Anterior cingulate cortex (tissue), 58 donors: ENCODE measurements at places on chromosomes 16 and 17.

- DNase-seq: no peak
Observed at GRCh38 chr17:15265131-15265530, at the start of gene PMP22. TSS of gene PMP22 (minus strand) at chr17:15265326. CDS start at chr17:15260727, 4,599 bp downstream.

- no peak for DNase-seq
Observed at GRCh38 chr17:46917041-46917440, 5.9 kb upstream of the GOSR2 start.

DNA sequence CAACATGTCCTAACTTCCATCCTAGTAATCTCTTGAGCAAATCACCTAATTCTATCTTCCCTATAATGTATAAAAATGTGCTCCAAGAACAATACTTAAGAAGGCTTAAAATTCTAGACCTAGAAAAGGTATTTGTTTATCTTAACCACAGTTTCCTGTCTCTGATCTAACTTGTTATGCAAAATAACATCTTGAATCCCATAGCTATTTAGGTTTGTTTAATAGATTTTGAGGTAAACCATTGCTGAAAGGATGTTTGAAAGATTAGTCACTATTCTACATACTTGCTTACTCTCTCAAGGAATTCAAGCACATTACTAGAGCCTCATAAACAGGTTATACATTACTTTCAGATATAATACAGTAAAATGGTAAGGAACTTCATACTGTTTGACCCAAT, 13.0 kb downstream of the CA10 start:
- DNase-seq: no peak

DNA sequence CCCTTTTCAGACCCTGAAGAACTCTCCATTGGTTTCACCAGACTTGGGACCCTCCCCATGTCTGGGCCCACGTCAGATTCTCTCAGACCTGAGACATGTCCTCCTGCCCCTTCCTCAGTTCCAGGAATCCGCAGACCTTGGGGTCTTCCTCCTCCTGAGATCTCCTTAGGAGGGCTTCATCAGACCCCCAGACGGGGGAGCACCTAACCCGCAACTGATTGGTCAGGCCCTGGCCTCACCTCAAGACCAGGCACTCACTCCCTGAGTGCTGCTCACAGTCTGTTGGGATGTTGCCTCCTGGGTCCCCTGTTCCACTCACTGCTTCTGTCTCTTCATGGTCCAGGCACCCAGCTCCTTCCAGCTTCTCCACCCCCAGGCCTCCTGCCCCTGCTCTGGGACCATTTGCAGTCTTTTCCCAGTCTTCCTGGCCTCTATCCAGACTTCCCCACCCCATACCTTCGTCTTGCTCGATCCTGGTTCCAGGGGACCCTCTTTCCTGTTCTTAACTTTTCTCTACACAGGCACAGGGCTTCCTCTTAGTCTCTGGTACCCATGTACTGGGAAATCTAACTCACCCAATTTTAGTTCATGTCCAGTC, 1.2 kb downstream of the GID4 start:
- no peak for DNase-seq

DNA sequence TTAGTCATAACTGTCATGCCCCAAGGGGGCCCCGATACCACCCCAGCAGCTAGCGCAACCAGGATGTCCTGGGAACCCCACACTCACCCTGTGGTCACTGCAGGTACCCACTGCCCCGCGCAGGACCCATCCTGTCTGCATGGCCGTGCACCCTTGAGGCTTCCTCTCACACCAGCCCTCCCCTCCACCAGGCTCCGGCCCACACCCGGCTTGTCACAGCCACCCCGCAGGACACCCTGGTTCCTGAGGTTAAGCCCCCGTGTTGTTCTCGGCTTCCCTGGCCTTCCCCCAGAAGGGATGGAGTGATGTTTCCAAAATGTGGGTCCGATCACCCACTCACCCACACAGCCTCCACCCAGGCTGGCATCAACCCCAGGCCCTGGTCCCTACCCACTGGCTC, 7.5 kb downstream of the DNASE1L2 start:
- no peak for DNase-seq

DNA sequence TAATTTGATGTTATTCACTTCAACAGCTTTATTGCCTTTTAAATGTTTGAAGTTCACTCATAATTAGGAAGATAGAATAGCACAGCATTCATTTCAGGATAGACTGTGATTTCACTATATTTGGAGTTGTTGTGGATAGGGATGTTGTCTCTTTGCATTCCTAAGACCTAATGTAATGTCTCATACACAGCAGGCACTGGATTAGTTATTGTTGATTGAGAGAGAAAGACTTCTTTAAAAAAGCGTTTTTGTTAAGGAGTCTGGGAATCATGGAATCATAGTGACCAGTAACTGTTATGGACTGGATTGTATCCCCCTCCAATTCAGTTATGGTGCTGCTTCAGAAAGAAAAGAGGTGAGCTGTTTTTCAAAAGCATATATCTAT, 122.0 kb downstream of the USP22 start:
- no peak for DNase-seq

DNA sequence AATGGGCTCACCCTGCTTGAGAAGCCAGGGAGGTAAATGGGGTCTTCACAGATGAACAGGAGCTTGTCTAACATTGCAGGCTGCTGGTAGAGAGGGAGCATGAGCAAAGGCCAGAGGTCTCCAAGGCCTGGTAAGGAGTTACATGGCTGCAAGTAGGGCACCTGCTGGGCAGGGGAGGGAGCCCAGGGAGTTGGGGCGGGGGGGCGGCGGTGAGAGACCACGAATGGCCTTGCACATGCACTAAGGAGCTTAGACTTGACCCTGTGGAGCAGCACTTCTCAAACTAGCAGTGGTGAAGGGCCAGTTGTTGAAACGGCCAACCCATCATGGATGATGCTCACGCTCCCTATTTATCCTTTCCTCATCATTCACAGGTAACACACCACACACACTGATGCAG, 38.4 kb downstream of the ERN1 start:
- no peak for DNase-seq

DNA sequence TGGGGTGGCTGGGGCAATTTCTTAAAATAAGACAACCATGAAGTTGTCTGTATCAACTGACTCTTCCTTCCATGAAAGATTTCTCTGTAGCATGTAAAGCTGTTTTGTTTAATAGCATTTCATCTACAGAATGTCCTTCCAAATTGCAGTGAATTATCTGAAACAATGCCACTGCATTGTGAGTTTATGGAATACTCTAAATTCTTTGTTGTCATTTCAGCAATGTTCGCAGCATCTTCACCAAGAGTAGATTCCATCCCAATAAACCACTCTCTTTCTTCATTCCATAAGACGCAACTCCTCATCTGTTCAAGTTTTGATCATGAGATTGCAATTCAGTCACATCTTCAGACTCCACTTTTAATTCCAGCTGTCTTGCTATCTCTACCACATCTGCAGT, 54.6 kb downstream of the CPPED1 start:
- no peak for DNase-seq

DNA sequence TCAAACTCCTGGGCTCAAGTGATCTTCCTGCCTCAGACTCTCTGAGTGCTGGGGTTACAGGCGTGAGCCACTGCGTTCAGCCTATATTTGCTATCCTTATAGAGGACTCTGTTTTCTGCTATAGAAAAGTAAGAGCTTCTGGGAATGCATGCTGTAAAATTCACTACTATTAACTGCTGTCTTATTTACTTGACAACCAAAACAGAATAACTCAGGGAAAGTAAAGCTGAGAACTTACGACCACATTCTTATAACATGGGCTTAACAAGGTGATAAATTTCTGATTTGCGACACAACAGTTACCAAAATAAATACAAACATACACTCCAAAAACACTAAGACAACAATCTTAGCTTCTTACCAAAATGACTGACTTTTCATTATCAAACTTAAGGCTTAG, 23.9 kb downstream of the APPBP2 start:
- DNase-seq: no peak

GRCh38 chr16:30992931-30993816, 8.2 kb downstream of the HSD3B7 start:
- no peak for DNase-seq

GRCh38 chr16:27229891-27230470, 26.7 kb downstream of the KDM8 start:
- no peak for DNase-seq

DNA sequence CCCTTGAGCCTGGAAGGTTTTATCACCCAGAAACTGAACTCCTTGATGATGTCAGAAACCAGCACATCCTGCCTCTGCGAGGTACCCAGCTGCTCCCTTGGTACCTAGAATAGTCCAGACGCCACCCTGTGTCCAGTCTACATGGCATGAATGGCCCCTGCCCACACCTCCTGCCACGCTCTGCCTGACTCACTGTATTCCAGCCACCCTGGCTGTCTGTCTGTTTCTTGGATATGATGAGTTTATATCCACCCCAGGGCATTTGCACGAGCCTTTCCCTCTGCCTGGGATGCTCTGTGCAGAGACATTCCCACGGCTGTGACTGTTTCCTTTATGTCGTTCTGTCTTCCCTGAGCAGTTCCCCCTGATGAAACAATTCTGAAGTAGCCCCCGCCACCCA, 68.7 kb downstream of the CRISPLD2 start:
- no peak for DNase-seq

DNA sequence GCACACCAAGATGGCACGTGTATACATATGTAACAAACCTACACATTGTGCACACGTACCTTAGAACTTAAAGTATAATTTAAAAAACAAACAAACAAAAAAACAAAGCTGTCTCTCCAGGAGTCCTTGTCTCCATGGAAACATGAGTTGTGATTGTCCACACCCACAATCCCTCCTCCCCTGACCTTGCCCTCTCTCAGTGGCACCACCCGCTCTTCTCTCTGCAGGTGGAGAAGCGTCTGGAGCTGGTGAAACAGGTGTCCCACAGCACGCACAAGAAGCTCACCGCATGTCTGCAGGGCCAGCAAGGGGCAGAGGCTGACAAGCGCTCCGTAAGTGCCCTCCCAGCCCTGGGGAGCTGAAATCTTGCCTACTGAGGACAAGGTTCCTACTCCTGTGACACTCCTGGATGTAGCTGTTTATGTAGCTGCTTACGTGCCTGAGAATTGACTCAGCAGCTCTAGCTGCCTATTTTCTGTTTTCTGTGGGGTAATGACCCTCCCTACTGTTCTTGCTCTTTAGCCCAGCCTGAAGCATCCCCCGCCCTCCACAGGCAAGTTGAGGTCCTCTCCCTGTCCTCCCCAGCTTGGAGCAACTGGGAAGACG, 107.0 kb downstream of the ARHGAP44 start:
- DNase-seq: no peak

GRCh38 chr16:1455190-1456171, 11.1 kb upstream of the CCDC154 start:
- no peak for DNase-seq

DNA sequence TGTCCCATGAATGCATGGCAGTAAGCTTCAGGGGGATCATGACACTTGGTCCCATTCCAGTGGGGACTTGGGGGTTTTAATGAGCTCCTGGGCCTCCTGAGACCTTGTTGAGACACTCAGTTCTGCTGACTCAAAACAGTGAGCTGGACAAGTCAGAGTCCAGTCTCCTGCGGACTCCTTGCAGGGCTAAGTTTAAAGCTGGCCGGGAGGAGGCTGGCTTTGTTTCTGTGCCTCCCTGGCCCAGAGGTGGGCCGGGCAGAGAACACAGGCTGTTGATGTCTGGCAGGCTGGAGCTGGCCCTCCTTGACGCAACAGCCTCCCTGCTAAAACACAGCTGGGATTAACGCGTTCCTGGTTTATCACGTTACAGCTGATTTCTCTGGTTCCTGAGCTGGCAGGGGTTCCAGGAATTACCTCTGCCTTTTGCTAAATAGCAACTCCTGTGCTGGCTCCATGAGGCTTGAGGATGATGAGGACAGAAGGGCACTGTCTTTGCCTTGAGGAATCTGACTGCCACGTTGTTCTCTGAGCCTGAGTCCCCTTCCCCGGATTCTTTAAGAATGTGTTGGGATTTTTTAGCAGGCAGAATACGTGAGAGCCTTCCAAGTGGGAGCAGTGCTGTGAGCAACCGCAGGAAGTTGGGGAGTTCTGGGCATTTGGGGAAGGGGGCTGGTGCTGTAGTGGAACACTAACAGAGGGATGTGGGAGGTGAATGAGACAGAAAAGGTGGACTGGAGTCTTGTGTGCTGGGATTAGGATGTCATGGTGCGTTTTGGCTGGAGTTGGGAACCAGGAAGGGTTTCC, 2.0 kb downstream of the GPT2 start:
- no peak for DNase-seq

DNA sequence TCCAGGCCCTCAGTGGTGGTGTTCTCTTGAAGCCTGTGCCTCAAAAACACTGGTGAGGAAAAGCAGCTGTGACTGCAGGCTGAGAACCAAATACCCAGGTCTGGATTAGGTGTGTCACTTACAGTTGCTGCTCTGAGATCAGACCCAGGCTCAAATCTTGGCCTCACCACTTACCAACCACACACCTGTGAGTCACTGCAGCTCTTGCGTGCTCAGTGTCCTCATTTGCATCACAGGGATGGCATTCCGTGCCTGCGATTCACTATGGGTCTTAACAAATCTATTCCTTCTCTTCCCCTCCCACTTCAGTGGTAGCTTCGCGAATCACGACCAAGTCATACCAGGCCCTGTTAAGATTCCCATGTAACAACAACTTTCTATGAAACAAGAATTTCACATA, 233.4 kb upstream of the HSBP1 start:
- DNase-seq: no peak

DNA sequence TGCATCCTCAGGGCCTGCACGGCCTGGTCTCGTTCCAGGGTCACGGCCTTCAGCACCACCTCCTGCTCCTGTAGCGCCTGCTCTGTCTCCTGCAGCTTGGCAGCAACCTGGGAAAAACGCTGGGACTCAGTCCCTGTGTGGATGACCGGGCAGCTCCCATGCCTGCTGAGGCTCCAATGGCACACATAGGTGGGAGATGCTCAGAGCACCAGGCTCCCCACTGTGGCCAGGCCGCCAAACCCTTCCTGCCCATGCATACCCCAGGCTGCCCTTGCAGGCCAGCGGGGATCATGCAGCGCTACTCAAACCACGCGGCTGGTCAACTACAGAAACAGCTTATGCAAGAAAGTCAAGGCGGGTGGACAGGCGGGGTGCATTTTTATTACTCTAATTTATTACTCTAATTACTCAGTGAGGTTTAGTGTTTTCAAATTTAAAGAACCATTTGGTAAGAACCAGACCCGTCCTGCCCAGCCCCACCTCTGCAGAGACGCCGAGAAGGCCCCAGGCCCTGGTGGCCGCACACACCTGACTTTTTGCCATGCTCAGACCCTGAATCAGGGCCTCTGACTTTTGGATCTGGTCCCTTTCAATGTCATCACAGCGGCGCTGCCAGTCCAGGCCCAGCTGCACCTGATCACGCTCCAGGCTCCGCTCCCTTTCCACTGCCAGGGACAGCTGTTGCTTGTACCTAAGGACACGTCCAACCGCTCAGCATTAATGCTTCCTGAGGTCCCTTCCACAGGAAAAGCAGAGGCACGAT, 34.0 kb downstream of the CCDC57 start:
- no peak for DNase-seq

DNA sequence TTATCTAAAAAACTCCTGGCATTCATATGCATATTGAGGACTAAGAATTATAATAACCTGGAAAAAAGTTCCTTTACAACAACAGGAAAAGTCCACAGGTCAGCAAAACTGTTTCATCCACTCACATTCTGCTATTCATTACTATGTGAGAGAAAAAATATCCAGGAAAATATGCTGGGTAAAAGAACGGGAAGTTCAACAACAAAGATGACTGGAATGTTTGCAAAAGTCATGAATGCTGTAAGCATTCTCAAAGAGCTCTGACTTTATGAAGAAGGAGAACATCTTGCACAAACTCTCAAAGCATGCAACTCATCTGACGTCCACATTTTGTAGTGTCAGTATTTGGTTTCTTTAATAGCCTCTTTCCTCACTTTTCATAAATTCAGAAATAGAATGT, 56.9 kb upstream of the ALDH3A1 start:
- DNase-seq: no peak
